ENCODE measurements at places on chromosomes 7 and 10. TPM values are rescaled to one million over a fixed set of nuclear protein-coding genes. Genes with fewer than 3 reads are reported as not detected.

DNA sequence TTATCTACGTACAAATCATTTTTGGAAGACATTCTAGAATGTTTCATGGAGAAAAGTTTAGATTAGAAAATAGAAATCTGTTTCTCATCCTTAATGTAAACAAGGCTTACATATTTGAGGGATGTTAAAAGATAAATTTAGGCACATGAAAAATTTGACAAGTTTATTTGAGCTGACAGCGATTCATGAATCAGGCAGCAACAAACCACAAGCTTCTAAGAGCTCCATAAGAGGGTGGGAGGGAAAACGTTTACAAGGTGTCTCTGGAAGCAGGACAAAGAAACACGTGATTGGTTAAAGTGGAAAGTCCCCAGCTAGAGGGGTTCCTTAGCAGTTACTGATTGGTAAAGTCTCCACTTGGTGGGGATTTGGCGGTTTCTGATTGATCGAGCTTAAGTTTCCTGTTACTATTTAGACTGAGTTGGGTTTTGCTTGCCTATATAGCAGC lies 228.9 kb upstream of the PITRM1 start:
- H3K27ac ChIP-seq, result no peak overlapping the region
- H3K36me3 ChIP-seq, result no peaks in the 10 kb centered on the region
- DNase-seq, result no peak
- H3K27me3 ChIP-seq, result no peaks in the 10 kb centered on the region

DNA sequence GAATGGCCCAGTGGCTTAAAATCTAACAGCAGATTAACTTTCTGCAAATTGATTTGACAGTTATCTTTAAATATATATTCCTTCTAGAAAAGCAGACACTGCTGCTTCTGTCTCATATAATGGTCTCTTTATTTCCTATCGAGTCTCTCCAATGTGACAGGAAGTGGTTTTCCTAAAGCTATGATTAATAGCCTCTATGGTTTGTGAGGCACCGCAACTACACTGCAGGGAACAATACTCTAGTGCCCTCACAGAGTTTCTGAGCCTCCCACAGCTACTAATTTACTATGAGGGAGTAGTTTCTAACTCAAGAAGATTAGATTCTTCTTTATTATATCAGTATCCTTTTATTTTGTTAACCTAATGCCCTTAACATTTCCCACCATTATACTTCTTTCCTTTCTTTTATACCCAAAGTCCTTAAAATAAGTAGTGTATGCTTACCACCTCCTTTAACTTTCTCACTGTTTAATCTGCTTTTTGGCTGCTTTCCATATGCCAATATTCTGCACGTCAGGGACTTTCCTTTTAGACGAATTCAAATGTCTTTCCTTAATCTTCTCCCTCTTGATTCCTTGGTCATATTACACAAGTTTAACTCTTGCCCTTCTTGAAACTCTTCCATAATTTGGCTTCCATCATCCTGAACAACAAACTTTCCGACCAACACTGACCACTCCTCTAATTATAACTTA lies 23.8 kb upstream of the AHR start:
- no peak for DNase-seq
- no peak overlapping the region for H3K27ac ChIP-seq
- no peaks in the 10 kb centered on the region for H3K27me3 ChIP-seq
- H3K36me3 ChIP-seq, result no peaks in the 10 kb centered on the region
- no peak overlapping the region for H3K4me3 ChIP-seq
- no peaks in the 10 kb centered on the region for H3K4me1 ChIP-seq

- no peak overlapping the region for H3K4me3 ChIP-seq
- DNase-seq, result no peak
- no peak overlapping the region for H3K27ac ChIP-seq
- no peaks in the 10 kb centered on the region for H3K36me3 ChIP-seq
- H3K27me3 ChIP-seq, result no peaks in the 10 kb centered on the region
These were observed 12.7 kb upstream of the TTYH3 start for GRCh38 chr7:2619116-2619515.

- H3K27ac ChIP-seq, result no peak overlapping the region
- no peaks in the 10 kb centered on the region for H3K4me1 ChIP-seq
- no peaks in the 10 kb centered on the region for H3K27me3 ChIP-seq
- H3K4me3 ChIP-seq, result no peak overlapping the region
These were observed 107.3 kb upstream of the SHH start for GRCh38 chr7:155919391-155920067.

GRCh38 chr7:122014697-122015096 lies 129.4 kb downstream of the AASS start:
- H3K4me3 ChIP-seq, result no peak overlapping the region
- no peaks in the 10 kb centered on the region for H3K36me3 ChIP-seq
- no peak overlapping the region for H3K27ac ChIP-seq
- no peak for DNase-seq
- H3K27me3 ChIP-seq, result no peaks in the 10 kb centered on the region

DNA sequence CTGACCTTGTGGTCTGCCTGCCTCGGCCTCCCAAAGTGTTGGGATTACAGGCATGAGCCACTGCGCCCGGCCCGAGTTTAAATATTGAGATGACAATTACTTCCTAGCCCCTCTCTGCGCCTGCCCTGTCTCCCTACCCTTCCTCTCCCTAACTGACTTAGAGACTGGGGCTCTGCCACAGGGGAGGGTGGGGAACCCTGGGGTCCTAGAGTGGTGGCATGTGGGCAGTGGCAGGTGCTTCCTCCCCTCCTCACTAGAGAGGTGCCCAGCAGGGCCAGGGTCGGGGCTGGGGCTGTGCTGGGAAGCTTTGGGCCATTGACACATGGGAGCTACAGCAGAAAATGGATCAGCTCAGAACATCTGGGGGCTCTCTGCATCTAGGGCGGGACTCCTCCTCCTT lies 7.0 kb upstream of the ACHE start:
- no peaks in the 10 kb centered on the region for H3K4me1 ChIP-seq
- no peak overlapping the region for H3K27ac ChIP-seq
- DNase-seq, result no peak
- H3K27me3 ChIP-seq, result no peaks in the 10 kb centered on the region

- H3K4me1 ChIP-seq, result no peaks in the 10 kb centered on the region
- H3K4me3 ChIP-seq, result no peak overlapping the region
- no peak for DNase-seq
- H3K27ac ChIP-seq, result no peak overlapping the region
These were observed 38.2 kb downstream of the LYZL1 start for GRCh38 chr10:29326886-29327745.

GRCh38 chr10:6980353-6980752 lies 400.3 kb upstream of the PRKCQ start:
- H3K27ac ChIP-seq, result no peak overlapping the region
- DNase-seq, result no peak
- no peaks in the 10 kb centered on the region for H3K27me3 ChIP-seq
- no peaks in the 10 kb centered on the region for H3K4me1 ChIP-seq
- H3K36me3 ChIP-seq, result no peaks in the 10 kb centered on the region

- H3K27me3 ChIP-seq, result no peaks in the 10 kb centered on the region
- H3K4me1 ChIP-seq, result no peaks in the 10 kb centered on the region
- no peak overlapping the region for H3K27ac ChIP-seq
- no peak for DNase-seq
- H3K36me3 ChIP-seq, result no peaks in the 10 kb centered on the region
These were observed 8.3 kb upstream of the YAE1 start for GRCh38 chr7:39557911-39558310.

- no peak overlapping the region for H3K27ac ChIP-seq
- H3K4me1 ChIP-seq, result no peaks in the 10 kb centered on the region
- H3K4me3 ChIP-seq, result no peak overlapping the region
- H3K27me3 ChIP-seq, result no peaks in the 10 kb centered on the region
- no peaks in the 10 kb centered on the region for H3K36me3 ChIP-seq
These were observed 255.5 kb upstream of the YAE1 start for GRCh38 chr7:39310699-39311098.

GRCh38 chr10:120433141-120433540 lies 23.9 kb upstream of the PLPP4 start:
- no peaks in the 10 kb centered on the region for H3K4me1 ChIP-seq
- H3K36me3 ChIP-seq, result no peaks in the 10 kb centered on the region
- DNase-seq, result no peak
- H3K27ac ChIP-seq, result no peak overlapping the region
- H3K27me3 ChIP-seq, result no peaks in the 10 kb centered on the region
- H3K4me3 ChIP-seq, result no peak overlapping the region

DNA sequence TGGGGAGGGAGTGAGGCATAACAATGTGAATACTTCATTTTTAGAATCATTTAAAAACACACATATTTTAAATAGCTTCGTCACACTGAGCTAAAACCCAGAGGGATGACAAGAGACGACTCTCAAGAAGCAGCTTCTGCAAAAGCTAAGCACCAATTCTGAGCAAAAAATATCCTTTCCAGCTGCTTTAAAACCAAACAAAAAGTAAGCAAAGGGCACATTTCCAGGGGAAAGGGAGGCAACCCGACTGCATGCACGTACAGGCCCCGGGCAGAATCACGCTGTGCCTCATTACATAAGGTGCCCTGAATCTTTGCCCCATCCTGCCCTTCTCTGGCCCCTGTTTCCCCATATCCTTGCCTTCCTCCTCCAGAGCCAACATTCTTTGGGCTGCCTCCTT lies 78.4 kb downstream of the DGKI start:
- H3K27me3 ChIP-seq, result no peaks in the 10 kb centered on the region
- no peak overlapping the region for H3K27ac ChIP-seq
- no peak overlapping the region for H3K4me3 ChIP-seq

GRCh38 chr7:143258831-143259230 lies 4.4 kb upstream of the GSTK1 start:
- H3K27ac ChIP-seq, result no peak overlapping the region
- no peak for DNase-seq
- H3K27me3 ChIP-seq, result no peaks in the 10 kb centered on the region
- no peak overlapping the region for H3K4me3 ChIP-seq
- no peaks in the 10 kb centered on the region for H3K36me3 ChIP-seq
- no peaks in the 10 kb centered on the region for H3K4me1 ChIP-seq

DNA sequence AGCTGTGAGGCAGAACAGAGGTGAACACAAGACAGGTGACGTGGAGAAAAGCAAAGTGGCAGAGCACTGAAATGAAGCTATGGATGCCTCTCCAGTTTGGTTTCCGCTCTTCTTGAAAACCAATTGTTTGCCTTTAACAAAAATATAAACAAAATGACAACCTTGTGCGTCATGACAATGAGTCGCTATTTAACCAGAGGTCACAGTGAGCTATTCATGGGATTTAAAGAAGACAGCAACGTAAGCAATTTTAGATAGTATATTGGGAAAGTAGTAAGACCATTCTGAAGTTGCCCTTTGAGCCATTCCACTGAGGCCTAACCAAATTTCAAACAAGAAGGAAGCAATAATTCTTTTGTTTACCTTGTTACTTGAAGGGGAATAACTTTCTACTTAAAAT lies 15.2 kb upstream of the LRRTM3 start:
- no peaks in the 10 kb centered on the region for H3K4me1 ChIP-seq
- H3K4me3 ChIP-seq, result no peak overlapping the region
- no peaks in the 10 kb centered on the region for H3K36me3 ChIP-seq
- no peak overlapping the region for H3K27ac ChIP-seq

DNA sequence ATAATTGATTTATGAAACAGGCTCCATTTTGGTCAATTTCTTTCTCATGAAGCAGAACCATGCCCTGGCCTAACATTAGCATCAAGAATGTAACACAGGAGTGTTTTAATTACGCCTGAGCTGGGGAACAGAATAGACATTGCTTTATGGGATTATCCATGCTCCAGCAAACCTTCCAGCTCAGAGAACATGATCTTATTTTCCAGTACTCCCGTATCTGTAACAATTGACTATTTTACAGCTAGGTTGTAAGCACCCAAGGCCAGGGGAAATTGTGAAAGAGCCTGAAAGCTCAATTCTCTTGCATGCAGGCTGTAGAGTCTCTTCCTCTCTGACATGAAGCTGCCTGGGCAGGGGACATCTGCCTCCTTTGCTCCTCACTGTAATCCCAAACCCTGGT lies 30.8 kb upstream of the CRYGN start:
- no peak overlapping the region for H3K27ac ChIP-seq
- H3K4me1 ChIP-seq, result no peaks in the 10 kb centered on the region
- H3K27me3 ChIP-seq, result no peaks in the 10 kb centered on the region
- no peak for DNase-seq

DNA sequence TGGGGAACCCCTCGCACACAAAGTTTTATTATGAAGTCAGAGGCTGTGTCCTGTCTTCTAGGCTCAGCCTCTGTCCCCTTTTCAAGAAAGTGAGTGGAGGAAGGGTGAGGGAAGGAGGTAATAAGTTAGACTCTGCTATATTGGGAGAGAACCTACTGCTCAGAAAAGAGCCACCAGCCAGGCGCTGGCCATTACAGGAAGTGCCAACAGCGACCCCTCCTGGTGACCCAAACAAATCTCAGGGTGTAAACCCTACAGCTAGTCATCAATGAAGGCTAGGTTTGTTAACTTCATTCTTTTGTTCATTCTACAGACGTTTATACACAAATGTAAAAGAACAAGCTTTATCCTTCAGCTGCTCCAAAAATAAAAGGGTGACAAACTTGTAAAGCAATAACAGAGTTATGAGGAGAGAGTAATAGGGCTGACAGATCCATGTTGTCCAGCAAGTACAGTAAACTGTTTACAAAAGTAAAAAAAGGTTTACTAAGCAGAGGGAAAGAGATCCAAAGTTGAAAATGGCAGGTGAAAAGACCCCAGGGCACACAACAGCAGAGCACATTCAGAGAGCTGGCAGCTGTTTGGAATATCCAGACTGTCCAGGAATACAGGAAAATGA lies 82.7 kb downstream of the FAM204A start:
- peak overlapping the region; percentile 4 for H3K27ac ChIP-seq
- H3K36me3 ChIP-seq, result no peaks in the 10 kb centered on the region
- H3K27me3 ChIP-seq, result no peaks in the 10 kb centered on the region
- no peak for DNase-seq
- no peaks in the 10 kb centered on the region for H3K4me1 ChIP-seq
- H3K4me3 ChIP-seq, result no peak overlapping the region

- peak overlapping the region; percentile 97 for H3K27ac ChIP-seq
- peaks cover 5% of the 10 kb centered on the region for H3K4me1 ChIP-seq
- peak overlapping the region; percentile 92 for H3K4me3 ChIP-seq
- DNase-seq, result peak; percentile 57
- H3K36me3 ChIP-seq, result no peaks in the 10 kb centered on the region
These were observed 817 bp downstream of the MLLT10 start for GRCh38 chr10:21534604-21535493.

Gene VGF
- not detected for total RNA-seq

Gene RAMP3
- 182 TPM for total RNA-seq

Gene AKR1B15
- total RNA-seq, result not detected

Gene COL13A1
- total RNA-seq, result 3.6 TPM

Gene NRP1
- total RNA-seq, result 286 TPM

Gene XPNPEP1
- 109 TPM for total RNA-seq

Gene FBXO24
- not detected for total RNA-seq

Gene LOXL4
- total RNA-seq, result 8.1 TPM
